Lower leg skin (tissue), 4 donors: ENCODE measurements at places on chromosomes 13 and 19.

GRCh38 chr19:56637976-56638555 lies 4.9 kb upstream of the SMIM17 start:
- peak; percentile 81 for DNase-seq

- no peak for DNase-seq
Measured at GRCh38 chr19:1610579-1610978, 5.3 kb upstream of the UQCR11 start.

- DNase-seq, result peak; percentile 92
Measured at GRCh38 chr19:34963573-34964406, at the start of gene ZNF792. Gene ZNF792 (minus strand): TSS chr19:34964229. CDS start chr19:34963662, 567 bp downstream.

DNA sequence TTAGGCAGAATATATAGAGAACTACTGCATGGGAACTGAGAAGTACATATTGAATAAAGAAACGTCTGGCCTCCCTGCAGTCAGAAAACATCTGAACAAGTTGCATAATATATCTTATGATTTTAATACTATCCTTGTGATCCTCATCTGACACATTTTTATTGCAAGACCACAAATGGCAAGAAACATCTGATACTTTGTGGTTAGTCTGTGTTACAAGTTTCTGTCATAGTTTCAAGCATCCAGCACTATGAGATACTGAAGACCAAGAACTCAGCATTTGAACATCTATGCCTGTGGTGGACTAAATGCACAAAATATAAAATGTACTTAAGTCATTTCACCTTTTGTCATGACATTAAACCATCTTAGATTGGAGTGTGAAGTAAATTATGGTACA lies 1175.8 kb upstream of the MIR17HG start:
- no peak for DNase-seq

DNA sequence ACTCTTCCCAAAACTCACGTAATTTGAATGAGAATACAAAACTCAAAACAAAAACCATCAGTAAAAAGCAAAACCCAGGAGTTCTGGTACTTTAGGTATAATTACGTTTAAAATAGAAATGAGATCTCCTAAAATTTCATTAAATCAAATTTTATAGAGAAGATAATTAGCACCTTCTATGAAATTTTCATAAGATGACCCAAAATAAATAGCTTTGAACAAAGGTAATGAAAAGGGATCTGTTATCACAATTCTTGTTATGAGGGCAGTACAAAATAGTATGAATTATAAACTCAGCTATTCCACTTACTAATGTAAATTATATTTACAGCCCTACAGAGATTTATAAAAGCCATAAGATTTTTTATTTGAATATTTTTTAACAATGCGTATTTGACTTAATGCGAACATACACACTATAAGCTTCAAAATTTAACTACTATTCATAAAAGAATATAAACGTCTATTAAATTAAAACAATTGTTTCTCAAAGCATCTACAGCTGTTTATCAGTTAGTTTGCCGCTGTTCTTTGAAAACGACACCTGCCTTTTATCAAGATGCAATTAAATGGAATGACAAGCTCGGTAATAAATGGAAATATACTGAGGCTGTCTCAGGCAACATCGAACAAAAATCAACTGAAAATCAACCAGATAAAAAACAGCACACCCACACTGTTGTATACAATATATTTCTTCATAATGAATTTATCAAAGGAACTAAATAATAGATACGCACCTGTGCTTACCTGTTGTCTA lies 63.8 kb downstream of the KCNRG start:
- DNase-seq, result no peak

- no peak for DNase-seq
Measured at GRCh38 chr19:47720669-47721422, 7.6 kb downstream of the EHD2 start.

DNA sequence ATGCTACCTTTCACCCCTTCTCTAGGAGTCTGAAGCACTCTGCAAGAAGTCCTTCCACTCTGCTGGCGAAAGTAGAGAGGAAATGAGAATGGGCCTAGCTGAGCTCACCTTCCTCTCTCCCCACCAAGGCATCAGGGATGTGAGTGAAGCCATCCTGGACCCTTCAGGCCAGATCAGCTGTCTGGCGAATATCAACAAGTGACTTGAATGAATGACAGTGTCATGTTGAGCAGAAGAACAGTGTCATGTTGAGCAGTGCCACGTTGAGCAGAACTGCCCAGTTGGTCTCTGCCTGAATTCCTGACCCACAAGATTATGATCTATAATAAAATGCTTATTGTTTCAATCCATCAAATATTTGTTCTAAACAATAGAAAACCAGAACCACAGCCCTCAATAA lies 166.2 kb upstream of the RFC3 start:
- DNase-seq, result no peak

DNA sequence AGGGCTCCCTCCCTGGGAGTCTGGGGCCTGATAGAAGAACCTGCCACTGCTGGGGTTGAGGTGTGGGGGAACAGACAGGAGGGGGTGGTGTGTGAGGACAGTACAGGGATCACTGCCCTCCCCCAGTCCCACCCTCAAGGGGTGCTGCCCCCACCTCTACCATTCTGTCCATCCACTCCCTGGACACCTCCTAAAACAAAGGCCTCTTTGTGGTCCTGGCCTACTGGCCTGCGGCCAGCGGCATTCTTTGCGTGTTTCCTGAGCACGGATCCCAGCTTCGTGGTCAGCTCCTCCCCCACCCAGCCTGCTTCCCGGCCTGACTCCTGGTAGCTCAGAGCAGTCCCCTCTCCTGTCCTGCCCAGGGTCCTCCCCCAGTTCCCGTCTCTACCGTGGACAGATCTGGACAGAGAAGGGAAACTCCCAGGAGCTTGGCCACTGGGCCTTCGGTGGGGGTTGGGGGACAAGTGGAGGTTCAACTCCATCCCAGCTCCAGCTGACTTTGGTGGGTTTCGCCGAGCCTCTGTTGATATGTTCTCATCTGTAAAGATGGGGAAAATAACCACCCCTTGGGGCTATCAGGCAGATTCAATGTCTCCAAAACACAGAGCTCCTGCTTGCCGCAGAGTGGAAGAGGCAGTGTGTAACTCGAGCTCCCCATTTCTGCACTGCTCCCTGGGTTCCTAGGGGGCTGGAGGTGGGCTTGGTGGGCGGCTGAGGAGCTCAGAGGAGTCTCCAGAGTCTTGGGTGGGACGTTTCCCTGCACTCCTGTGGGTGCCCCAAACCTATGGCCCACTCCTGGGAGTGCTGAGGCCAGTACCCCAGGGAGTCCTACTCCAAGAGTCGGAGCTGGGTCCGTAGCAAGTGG lies 48.7 kb downstream of the LYL1 start:
- DNase-seq, result peak; percentile 69

GRCh38 chr13:23817830-23818229 lies 71.4 kb downstream of the MIPEP start:
- DNase-seq, result no peak

GRCh38 chr13:51587372-51587771 lies 3.1 kb downstream of the WDFY2 start:
- DNase-seq, result no peak

DNA sequence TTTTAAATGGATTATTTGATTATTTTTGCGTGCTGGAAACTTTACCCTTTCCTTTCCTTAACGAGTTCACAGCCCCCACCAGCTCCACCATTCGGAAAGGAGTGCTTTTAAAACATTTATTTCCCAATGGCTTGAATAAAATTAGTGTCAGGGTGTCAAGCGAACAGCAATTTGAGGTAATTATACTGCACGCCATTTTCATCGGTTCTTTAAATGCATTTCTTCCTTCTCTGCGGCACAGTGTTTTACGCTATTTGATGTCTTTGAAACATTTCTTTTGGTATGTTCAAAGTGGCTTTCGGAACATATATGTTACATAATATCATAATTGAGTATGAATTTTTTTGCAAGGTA lies 309 bp upstream of the SLITRK1 start:
- DNase-seq, result no peak

- no peak for DNase-seq
Measured at GRCh38 chr19:49761625-49762311, 1.3 kb downstream of the TSKS start.

- DNase-seq, result no peak
Measured at GRCh38 chr19:39325778-39326665, 5.4 kb upstream of the LRFN1 start.

GRCh38 chr13:45728759-45729158 lies 26.6 kb downstream of the CBY2 start:
- peak; percentile 79 for DNase-seq

DNA sequence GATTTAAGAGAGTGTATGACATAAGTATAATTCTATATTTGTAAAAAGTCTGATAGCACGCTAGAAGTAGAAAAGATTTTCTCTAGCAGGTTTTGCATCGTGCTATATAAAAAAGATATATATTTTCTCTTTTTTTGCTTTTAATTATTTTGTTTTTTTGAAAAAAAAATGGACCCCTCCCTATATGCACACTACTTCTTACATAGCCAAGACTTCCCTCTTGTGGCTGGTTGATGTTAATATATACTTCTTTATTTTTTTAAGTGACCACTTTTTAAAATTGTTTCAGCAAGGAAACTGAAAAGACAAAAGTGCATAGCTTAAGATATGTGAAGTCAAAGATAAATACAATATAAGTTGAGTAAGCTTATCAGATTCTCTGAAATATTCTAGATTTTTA lies 1202.8 kb downstream of the DIAPH3 start:
- DNase-seq, result no peak

- DNase-seq, result no peak
Measured at GRCh38 chr13:50085063-50085462, 69.8 kb downstream of the KCNRG start.

- no peak for DNase-seq
Measured at GRCh38 chr13:107217251-107217650, 649.3 kb upstream of the ARGLU1 start.

DNA sequence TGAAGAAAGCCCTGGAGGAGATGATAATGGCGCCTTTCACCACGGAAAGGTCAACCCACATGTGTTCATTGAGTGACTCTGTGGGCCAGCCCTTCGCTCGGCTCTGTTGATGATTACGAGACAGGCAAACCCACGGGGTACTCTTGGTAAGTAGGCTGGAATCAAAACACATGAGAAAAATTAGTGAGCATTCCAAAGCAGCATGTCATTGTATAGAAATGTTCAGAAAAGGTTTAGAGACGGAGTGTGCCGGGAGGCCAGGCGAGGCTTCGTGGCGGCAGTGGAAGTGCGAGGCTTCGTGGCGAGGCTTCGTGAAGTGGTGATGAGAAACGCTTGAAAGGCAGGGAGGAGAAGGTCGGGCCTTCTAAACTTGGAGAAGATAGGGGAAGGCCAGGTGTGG lies 144.3 kb downstream of the ZNF536 start:
- peak; percentile 70 for DNase-seq

GRCh38 chr13:89455741-89456140 lies 1784.6 kb downstream of the SLITRK5 start:
- DNase-seq, result no peak

- DNase-seq, result no peak
Measured at GRCh38 chr13:50616101-50616500, 227.4 kb downstream of the DLEU7 start.

DNA sequence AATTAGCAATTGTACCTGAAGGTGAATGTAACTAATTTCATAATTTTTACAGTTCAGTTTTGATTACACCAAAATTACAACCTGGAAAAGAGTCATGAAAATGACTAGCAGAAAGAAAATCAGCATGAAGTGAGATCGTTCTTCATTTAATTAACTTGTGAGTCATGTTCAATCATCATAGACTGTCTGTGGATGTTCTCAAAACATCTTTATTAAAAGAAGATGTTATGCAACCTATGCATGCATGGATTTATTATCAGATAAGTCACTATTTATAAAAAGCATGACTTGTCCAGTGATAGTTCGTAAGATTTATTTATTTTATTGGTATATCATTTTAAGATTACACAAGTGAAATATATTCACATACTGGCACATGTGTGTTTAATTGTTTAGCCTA lies 245.9 kb downstream of the ITGBL1 start:
- DNase-seq, result no peak

DNA sequence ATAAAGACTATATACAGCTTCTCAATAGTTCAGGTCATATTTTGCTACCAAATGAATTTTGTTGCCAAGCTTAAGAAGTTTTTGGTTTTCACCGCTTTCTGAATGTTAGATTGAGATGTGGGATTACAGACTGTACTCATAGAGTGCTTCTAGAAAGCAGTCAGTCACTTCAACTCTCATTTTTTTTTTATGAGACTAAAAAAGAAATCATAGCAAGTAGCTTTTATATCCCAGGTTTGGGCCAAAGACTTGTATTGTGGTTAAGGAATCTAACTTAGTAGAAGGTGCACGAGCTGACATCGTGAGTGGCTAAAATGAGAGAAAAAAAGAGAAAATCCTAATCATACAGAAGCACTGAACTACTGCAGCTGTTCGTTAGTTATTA lies 2.2 kb upstream of the USPL1 start:
- DNase-seq, result no peak

DNA sequence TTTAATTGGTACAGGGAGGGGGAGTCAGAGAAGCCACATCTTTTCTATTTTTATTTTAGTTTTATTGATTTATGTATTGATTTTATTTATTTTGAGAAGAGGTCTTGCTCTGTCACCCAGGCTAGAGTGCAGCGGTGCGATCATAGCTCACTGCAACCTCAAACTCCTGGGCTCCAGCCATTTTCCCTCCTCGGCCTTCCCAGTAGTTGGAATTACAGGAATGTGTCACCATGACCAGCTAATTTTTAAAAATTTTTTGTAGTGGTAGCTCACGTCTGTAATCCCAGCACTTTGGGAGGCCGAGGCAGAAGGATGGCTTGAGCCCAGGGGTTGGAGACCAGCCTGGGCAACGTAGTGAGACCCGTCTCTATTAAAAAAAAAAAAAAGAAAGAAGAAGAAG lies 4.1 kb downstream of the IL27RA start:
- no peak for DNase-seq

GRCh38 chr13:78595495-78596398 lies 7.6 kb downstream of the POU4F1 start:
- DNase-seq, result no peak

GRCh38 chr13:93284064-93284463 lies 57.5 kb downstream of the GPC6 start:
- no peak for DNase-seq

DNA sequence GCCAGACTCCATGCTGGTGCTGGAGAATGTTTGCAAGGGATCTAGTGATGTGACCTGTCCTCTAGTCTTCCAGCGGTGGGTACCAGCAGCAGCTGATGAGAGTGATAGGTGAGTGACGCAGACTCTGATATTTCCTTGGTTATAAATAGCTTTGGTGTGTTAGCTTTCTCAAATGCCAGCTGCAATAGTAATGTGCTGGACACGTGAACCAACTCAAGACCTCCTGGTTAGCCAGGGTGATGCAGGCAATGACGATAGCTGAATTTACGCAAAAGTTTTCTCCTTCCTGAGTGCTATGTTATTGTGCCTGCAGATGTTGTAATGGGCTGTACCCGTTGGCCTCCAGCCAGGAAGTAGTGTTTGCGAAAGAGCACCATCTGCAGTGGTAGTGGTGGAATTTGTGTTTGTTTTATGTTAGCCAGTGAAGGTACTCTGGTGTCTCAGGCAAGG lies 129.5 kb downstream of the CYSLTR2 start:
- DNase-seq, result peak; percentile 80

- DNase-seq, result peak; percentile 74
Measured at GRCh38 chr19:30363073-30363472, 9.1 kb upstream of the ZNF536 start.
